Activated B cell treated with CpG ODN at 0.5 μM for 24 hours (primary cell): ENCODE measurements at places on chromosomes 7 and 10.

- no peak for DNase-seq
- H3K27me3 ChIP-seq = no peaks in the 10 kb centered on the region
- H3K36me3 ChIP-seq = no peaks in the 10 kb centered on the region
- H3K4me3 ChIP-seq = no peak overlapping the region
These were observed 43.2 kb downstream of the KCNMA1 start for GRCh38 chr10:77594471-77594783.

DNA sequence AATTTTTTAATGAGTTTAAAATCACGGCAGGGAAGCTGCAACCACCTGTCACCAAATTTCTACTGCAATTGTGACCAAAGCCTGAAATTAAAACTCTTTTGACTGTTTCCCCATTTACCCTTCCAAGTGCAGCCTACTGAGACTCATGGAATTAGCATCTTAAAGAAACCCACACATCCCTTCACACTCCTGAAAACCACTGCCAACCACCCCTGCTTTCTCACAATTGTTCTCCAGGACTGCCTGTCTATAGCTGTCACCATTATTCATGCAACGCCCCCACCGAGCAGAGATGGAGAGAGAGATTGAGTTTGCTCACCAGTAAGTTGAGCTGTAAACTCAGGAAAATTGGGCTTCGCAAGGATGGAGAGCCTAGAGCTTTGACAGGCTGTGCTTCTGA, 383.8 kb upstream of the SORCS1 start:
- H3K27ac ChIP-seq = no peak overlapping the region
- no peaks in the 10 kb centered on the region for H3K36me3 ChIP-seq
- no peaks in the 10 kb centered on the region for H3K27me3 ChIP-seq
- peaks cover 4% of the 10 kb centered on the region for H3K4me1 ChIP-seq
- no peak overlapping the region for H3K4me3 ChIP-seq
- no peak for DNase-seq

- H3K4me1 ChIP-seq = peaks cover 7% of the 10 kb centered on the region
- H3K4me3 ChIP-seq = no peak overlapping the region
- H3K27me3 ChIP-seq = peaks cover 24% of the 10 kb centered on the region
- no peaks in the 10 kb centered on the region for H3K36me3 ChIP-seq
- no peak overlapping the region for H3K27ac ChIP-seq
- no peak for DNase-seq
These were observed 43.0 kb downstream of the COL13A1 start for GRCh38 chr10:69844698-69845097.

DNA sequence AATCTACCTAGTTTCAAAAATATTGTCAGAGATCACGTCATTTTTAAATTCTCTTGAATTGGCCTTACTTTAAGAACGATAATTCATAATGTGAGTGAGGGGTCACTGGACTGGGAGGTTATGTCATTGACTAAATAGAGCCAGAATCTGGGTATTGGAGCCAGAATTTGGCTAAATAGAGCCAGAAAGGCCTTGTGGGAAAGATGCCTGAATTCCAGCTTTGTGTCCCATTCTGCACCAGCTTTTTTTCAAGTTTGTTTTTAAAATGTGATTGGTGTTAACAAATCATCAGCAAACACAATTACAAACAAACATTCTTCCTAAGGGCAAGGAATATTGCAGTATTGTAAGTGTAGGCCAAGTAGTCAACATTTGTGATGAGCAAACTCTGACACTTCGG, 233.2 kb upstream of the PRKCQ start:
- peaks cover 17% of the 10 kb centered on the region for H3K27me3 ChIP-seq
- DNase-seq = no peak
- no peaks in the 10 kb centered on the region for H3K36me3 ChIP-seq
- H3K4me1 ChIP-seq = no peaks in the 10 kb centered on the region
- no peak overlapping the region for H3K27ac ChIP-seq

- H3K27me3 ChIP-seq = no peaks in the 10 kb centered on the region
- H3K4me3 ChIP-seq = no peak overlapping the region
- peaks cover 9% of the 10 kb centered on the region for H3K36me3 ChIP-seq
- DNase-seq = no peak
- H3K27ac ChIP-seq = no peak overlapping the region
These were observed 15.0 kb upstream of the MCM10 start for GRCh38 chr10:13146379-13146778.

DNA sequence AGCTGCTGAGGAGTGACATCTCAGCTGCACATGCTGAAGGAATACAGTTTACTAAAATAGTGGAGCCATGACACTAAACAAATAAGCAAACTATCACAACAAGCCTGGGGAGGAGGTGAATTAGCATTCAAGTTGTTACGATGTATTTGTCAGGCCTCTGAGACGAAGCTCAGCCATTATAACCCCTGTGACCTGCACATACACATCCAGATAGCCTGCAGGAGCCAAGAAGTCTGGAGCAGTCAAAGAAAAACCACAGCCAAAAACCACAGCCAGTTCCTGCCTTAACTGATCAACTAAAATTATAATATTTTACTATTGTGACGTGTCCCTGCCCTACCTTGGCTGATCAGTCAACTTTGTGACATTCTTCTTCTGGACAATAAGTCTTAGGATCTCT, 68.6 kb downstream of the NSUN6 start:
- DNase-seq = no peak
- peaks cover 3% of the 10 kb centered on the region for H3K4me1 ChIP-seq
- no peak overlapping the region for H3K27ac ChIP-seq
- H3K36me3 ChIP-seq = peaks cover 78% of the 10 kb centered on the region
- no peaks in the 10 kb centered on the region for H3K27me3 ChIP-seq
- H3K4me3 ChIP-seq = no peak overlapping the region

DNA sequence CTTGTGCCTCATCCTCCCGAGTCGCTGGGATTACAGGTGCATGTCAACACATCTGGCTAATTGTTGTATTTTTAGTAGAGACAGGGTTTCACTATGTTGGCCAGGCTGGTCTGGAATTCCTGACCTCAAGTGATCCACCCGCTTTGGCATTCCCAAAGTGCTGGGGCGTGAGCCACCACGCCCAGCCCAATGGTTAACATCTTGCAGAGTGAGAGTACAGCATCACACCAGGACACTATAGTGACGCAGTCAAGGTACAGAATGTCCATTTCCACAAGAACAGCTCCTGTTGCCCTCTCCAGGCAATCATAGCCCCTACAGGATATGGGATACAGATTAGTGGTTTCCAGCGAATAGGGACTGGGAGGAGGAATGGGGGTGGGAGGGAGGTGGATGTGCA, 34.0 kb downstream of the MYO1G start:
- no peak overlapping the region for H3K27ac ChIP-seq
- DNase-seq = no peak
- no peaks in the 10 kb centered on the region for H3K4me1 ChIP-seq
- no peaks in the 10 kb centered on the region for H3K36me3 ChIP-seq
- peaks cover 7% of the 10 kb centered on the region for H3K27me3 ChIP-seq
- no peak overlapping the region for H3K4me3 ChIP-seq

GRCh38 chr7:46695051-46695708, 774.1 kb upstream of the IGFBP3 start:
- no peaks in the 10 kb centered on the region for H3K27me3 ChIP-seq
- no peak overlapping the region for H3K27ac ChIP-seq
- no peaks in the 10 kb centered on the region for H3K36me3 ChIP-seq
- no peaks in the 10 kb centered on the region for H3K4me1 ChIP-seq
- no peak overlapping the region for H3K4me3 ChIP-seq

DNA sequence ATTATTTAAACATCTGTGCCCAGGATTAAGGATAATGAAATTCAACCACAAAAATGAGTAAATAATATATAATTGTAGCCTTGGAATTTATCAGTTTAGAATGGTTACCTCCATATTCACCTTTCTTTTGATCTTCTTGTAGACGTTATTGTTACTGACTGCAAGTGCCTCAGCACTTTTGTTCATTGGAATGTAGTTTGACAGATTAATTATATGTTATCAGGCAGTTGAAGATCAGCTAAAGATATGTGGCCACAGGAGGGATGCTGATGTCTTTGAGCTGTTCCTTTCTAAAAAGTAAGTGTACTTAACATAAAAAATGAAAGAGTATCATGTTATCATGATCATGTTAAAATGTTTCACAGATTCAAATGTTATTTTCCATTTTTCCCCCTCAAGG, 5.6 kb downstream of the LRRC72 start:
- no peak overlapping the region for H3K4me3 ChIP-seq
- H3K36me3 ChIP-seq = no peaks in the 10 kb centered on the region
- H3K4me1 ChIP-seq = no peaks in the 10 kb centered on the region
- H3K27ac ChIP-seq = no peak overlapping the region
- no peaks in the 10 kb centered on the region for H3K27me3 ChIP-seq

DNA sequence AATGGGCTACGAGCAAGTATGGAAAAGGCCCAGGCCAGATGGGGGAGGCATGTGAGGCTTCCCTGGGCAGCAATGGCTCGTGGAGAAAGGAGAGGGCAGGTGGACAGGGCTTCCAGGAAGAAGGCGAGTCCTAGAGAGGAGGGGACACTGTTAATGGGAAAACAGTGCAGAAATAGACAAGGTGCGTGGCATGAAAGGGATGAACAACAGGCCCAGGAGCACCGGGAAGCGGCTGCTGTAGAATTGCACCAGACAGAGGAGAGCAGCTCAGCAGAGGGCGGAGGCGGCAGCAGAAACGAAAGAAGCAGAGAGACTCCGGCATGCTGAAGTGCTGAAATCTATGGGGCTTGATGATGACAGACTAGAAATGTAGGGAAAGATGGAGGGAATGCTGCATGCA, 102.1 kb downstream of the PIP4K2A start:
- no peak for DNase-seq
- no peaks in the 10 kb centered on the region for H3K27me3 ChIP-seq

DNA sequence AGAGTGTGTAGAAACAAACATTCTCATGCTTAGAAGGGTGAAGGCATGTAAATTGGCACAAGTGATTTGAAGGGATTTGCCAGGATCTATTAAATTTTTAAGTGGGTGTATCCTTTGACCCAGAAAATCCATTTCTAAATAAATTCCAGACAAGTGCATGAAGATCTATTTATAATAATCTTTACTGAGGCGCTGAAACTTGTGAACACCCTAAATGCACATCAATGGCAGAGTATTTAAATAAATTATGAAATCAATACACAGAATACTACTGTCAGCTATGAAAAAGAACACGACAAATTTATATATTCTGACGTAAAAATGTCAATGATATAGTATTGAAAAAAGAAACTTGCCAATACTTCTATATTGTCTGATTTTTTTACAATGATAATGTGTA, 17.9 kb downstream of the ZNF777 start:
- no peaks in the 10 kb centered on the region for H3K27me3 ChIP-seq
- H3K27ac ChIP-seq = no peak overlapping the region

DNA sequence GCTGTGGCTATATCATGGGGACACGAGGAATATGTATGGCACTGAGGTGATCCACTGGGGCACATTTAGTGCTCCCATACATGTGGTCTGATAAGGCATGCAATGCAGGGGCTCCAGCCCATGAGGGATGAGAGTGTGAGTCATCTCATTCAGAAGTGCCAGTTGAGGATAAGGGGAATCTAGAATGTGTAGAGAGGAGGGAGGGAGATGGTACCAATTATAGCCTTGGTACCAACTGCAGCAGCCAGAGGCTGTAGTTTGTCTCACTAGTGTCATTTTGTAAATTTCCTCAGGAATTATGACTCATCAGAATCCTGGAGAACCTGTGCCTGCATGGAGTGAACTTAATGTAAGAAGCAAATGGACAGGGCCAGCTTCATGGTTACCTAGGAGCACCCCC, 46.2 kb downstream of the LAMB4 start:
- no peak overlapping the region for H3K27ac ChIP-seq
- H3K27me3 ChIP-seq = peaks cover 5% of the 10 kb centered on the region
- H3K4me1 ChIP-seq = no peaks in the 10 kb centered on the region
- DNase-seq = no peak
- H3K4me3 ChIP-seq = no peak overlapping the region

GRCh38 chr7:75734586-75735458, 3.9 kb downstream of the HIP1 start:
- H3K4me1 ChIP-seq = peaks cover 27% of the 10 kb centered on the region
- no peak overlapping the region for H3K4me3 ChIP-seq
- H3K27me3 ChIP-seq = no peaks in the 10 kb centered on the region
- DNase-seq = no peak
- peaks cover 6% of the 10 kb centered on the region for H3K36me3 ChIP-seq
- no peak overlapping the region for H3K27ac ChIP-seq

DNA sequence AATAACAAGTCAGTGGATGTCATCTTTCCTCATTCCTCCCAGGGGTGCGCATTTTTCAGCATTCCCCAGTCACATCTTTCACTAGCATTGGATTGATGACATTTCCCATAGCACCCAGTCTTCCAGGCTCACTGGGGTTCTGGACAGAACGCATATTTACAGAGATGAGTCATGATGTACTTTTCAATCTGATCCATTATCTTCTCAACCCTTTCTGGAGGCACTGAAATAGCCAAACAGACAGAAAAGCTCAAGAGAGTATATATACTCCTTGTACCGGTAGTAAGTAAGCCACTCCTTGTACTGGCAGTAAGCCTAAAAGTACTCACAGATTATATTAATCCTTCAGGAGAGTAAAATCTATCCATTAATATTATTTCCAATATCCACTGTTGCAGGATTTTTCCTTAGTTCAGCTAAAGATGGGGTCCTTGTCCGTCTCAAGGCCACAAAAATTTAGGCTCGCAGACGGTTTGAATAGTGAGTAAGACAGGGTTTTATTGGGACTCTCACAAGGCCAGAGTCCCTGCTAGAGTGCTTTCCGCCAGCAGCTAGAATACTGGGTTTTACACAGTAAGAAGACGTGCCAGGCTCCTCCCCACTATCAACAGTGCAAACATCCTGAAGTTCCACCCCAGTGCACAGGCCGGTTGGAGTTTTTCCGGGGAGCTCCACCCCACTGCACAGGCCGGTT, 60.8 kb downstream of the MDH2 start:
- no peak overlapping the region for H3K27ac ChIP-seq
- DNase-seq = no peak
- H3K36me3 ChIP-seq = no peaks in the 10 kb centered on the region
- no peaks in the 10 kb centered on the region for H3K27me3 ChIP-seq
- H3K4me3 ChIP-seq = no peak overlapping the region

DNA sequence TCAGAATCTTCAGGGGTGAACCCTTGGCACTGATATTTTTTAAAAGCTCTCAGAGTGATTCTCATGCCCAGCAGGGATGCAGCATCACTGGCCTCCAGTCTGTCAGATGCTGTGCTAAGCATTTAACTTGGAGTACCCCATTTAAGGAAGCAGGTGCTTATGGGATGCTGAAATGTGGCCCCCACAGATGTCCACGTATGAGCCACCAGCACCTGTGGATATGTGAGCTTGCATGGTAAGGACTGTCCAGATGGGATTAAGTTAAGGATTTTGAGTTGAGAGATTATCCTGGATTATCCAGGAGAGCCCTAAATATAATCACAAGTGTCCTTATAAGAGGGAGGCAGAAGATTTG, 17.7 kb downstream of the CHST3 start:
- no peak for DNase-seq
- peaks cover 8% of the 10 kb centered on the region for H3K27me3 ChIP-seq
- H3K4me3 ChIP-seq = no peak overlapping the region
- H3K36me3 ChIP-seq = no peaks in the 10 kb centered on the region
